Type B pancreatic cell (in vitro differentiated cells): ENCODE measurements at places on chromosomes 1 and 21.
A peak's percentile ranks its signal among the peaks of the same experiment; 100 is the strongest.

- DNase-seq: no peak
Observed at GRCh38 chr1:160267284-160267991, 5.1 kb upstream of the DCAF8 start.

- peak; percentile 72 for DNase-seq
Observed at GRCh38 chr21:44773291-44773932, 28.2 kb downstream of the UBE2G2 start.

DNA sequence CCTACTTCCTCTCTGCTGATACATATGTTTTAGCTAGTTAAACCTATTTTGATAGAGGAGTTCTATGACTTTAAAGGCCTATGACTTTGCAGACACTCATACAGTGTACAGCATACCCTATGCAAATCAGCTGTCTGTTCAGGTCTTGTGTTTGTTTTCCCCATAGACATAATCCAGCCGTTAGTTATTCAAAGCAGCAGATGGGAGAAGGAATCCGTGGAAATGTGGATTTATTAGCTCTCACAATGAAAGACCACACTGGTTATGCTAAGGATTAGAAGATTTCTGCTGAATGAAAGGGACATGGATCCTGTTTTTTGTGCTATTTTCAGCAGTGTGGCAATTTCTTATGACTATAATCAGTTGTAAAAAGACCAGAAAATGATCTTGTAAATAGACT, 59.8 kb downstream of the MAST2 start:
- no peak for DNase-seq

DNA sequence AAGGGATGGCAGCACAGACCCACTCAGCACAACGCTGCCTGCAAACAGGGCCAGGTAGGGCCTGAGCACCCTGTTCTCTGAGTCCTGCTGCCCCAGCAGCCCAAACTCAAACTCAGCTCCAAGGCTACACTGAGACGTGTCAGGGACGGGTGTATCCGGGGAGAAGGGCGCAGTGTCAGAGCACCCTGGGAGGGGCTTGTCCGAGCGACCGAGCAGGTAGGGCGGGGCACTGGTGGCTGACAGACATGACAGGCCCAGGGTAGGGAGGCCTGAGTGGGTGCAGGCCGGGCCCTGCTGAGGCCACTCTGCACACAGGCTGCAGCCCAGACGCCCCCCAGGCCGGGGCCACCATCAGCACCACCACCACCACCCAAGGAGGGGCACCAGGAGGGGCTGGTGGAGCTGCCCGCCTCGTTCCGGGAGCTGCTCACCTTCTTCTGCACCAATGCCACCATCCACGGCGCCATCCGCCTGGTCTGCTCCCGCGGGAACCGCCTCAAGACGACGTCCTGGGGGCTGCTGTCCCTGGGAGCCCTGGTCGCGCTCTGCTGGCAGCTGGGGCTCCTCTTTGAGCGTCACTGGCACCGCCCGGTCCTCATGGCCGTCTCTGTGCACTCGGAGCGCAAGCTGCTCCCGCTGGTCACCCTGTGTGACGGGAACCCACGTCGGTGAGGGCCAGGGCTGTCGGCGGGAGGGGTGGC, 5.5 kb downstream of the SCNN1D start:
- peak; percentile 72 for DNase-seq

DNA sequence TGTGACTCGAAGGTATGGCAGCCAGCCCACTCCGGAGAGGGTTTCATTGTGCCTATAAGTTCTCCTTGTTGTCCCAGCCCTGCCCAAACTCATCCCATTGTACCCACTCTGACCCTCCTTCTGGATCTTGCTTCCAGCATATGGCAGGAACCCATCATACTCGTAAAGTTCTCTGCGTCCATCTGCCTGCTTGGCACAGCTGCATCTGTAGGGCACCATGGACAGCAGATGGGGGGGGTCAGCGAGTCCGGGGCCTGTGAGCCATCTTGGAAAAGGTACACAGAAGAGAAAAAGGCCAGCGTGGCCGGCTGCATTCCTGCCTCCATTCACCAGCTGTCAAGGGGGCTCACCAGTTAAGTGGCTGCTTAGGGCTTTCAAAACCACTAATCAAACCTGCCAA, 94.9 kb upstream of the IGSF21 start:
- no peak for DNase-seq

DNA sequence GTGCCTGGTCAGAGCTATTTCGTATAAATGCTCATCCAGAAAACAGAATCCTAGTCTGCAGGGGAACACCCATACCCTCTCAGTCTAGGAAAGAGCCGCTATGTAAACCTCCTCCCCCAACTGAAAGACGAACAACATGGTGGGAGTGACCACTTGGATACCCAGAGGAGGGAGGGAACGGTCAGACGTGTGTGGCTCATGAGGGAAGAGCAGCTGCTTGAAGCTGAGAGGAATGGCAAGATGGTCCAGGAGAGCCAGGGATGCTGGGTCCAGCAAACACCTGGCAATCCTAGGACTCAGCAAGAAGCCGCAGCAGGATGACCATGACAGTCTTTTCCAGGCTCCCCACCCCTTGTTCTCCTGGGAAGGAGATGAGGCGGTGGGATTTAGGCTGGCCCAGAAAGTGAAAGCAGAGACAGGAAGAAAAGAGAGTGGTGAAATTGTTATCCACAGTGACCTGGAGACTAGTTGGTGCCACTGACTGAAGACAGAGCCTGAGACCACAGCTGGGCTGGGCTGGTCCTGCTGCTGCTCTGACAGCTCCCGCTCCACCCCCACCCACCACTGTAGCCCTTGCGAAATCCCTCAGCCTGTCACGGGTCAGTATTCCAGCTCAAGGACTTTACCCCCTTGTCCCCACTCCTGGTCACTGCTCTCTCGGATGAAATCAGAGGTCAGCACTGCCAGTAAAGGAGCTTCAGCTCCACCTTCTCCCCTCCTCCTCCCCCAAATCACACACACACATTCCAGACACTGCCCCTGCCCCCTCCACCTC, 3.6 kb downstream of the CERS2 start:
- DNase-seq: no peak

DNA sequence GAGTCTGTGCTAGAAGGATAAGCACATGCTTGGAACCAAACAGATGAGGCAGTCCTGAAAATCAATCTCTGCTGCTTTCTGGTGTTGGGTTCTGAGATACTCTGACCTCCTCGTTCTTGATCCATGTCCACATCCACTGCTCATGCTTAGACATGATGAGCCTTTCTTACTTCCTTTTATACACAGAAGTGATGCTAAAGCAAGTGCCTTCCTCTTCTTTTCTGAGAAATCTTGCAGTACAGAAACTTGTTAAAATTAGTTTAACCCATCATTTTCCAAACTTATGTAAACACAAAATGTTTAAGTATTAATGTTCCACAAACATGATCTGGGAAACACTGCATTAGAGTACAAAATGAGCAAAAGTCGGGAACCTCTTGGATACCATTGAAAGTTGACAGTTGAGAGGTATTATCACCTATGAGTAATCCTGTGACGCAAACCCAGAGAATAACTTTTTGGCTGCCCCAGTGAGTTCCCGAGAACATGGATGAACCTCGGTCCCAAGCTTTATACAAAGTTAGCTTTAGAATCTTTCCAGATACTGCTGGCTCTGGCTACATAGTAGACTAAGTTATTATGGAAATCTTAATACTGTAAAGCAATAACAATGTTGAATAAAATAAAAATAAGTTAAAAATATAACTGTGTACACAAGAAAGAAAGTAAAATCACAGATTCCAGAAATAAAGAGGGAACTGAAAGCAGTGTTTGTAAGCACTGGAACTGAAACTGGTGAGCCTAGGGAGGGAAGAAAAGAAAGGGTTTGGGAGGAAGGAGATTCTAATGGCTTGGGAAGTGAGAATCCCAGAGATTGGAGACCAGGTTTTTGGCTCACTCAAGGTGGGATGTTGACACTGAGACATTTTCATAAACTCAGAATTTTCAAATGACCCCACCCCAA, 429.3 kb upstream of the RUNX1 start:
- DNase-seq: no peak

- DNase-seq: no peak
Observed at GRCh38 chr21:30200000-30200399, 15.9 kb downstream of the CLDN8 start.

DNA sequence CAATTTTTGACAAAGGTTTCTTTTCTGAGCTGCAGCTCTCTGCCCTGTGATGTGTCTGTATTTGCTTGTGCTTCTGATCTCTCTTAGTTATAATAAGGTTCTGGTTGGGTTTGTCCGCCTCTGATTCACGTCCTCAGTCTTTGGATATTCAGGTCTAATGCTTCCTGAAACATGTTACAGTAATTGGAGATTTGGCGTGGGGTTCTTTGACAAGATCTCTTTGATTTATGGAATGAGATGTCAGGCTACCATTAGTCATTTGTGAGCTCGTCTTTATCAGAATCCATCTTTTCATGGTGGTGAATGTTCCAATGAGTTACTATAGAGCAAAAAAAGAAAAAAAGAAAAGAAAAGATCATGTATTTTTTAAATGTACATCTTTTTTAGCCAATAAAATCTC, 62.5 kb downstream of the BACE2 start:
- DNase-seq: no peak

DNA sequence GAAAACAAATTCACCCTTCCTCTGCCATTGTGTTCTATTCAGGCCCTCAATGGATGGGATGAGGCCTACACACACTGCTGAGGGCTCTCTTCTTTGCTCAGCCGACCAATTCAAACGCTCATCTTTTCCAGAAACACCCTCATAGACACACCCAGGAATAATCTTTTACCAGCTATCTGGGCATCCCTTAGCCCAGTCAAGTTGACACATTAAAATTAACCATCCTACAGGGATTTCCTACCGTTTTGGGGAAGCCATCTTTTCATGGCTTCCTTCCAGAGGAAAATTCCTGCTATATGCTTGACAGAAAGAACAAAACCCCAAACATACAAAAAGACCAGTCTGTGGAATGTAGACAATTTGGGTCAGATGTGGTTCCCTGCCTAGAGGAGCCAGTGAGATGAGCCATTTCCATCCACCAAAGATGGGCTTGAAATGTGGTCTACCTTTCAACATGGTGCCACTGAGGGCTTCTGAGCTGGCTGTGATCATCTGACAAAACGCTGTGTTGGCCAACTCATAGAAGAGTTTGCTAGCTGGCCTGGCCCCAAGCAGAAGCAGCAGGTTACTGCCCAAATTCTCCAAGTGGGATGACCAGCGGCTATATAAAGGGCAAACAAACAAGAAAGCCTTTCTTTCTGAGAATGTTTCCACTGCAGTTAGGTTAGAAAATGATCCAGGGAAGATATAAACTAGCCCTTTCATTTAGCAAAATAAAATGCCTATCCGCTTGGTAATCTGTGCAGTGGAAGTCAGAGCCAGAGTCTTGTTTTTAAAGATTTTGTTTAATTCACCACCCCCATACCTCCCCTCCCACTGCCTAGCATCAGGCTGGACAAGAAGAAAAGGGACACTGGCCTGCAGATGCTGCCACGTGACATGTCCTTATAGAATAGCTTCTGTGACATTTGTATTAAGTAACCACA, 69.1 kb upstream of the MRPS6 start:
- DNase-seq: no peak

DNA sequence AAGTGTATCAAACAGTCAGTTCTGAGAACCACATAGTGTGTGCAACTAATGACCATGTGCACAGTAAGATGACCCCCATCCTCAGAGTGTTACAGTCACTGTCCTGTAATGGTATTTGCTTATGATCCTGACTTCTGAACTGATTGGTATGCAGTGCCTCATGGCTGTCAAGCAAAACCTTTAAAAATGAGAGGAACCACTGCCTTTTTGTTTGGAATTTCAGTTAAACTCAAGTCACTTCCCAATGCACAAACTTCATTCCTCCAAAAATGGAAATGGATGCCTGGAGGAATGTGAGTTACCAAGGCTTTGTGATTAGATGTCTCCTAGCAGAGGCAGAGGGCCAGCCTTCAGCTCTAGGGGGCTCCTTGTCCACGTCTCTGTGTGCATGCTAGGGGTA, 10.5 kb downstream of the C1orf198 start:
- DNase-seq: no peak

DNA sequence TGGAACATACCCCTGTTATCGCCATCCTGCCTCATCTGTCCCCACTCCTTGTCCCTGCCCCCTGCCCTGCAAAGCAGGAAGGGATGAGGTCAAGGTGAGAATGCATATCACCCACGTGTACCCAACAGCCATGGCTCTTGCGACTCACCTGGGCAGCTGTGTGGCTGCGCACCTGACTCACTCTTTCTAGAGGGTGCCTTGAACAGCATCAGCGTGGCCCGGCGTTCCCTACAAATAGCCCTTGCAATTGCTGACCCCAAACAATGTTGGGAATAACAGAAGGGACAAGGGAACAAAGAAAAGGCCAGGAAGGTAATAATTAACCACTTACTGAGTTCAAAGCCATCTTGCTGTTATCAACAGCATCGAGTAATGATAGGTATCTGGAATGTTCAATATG, 10.2 kb downstream of the TMPRSS2 start:
- DNase-seq: no peak
